ENCODE measurements at places on chromosomes 11 and 22.

DNA sequence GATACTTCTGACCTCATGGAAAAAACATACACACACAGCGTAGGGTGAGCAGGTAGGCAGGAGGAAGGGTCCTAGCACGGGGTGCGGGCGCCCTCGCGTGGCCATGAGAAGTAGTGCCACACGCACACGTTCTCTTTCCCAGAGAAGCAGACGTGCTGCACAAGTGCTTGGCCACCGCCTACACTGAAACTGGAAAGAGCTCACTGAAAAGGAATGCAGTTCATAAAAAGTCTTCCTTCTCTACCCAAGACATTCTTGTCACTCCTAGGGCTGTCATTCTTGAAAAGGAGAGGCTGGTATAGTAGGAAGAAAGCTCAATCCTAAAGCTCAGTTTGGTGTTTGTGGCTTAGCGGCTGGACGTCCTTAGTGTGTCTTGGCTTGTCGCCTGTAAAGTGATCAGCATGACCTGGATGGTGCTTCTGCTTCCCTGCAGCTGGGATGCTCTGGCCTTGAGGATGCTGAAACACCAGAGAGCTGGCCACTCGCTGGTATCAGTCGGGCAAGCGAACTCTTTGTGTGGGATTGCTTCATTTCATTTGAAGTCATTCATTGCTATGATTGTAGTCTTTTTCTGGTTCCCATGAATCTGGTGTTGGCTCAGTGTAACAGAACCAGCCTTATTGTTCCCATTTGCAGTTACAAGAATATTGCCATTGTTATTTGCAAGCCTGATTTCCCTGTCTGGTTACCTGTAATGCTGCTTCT lies 303.8 kb downstream of the NTM start:
- DNase-seq: peak; percentile 95

- peak; percentile 74 for DNase-seq
Measured at GRCh38 chr11:2743427-2744110, 43.8 kb upstream of the KCNQ1OT1 start.

GRCh38 chr11:94141511-94142307 lies 13.1 kb downstream of the PANX1 start:
- DNase-seq: no peak

GRCh38 chr11:34626393-34626792 lies 5.5 kb downstream of the EHF start:
- DNase-seq: no peak

DNA sequence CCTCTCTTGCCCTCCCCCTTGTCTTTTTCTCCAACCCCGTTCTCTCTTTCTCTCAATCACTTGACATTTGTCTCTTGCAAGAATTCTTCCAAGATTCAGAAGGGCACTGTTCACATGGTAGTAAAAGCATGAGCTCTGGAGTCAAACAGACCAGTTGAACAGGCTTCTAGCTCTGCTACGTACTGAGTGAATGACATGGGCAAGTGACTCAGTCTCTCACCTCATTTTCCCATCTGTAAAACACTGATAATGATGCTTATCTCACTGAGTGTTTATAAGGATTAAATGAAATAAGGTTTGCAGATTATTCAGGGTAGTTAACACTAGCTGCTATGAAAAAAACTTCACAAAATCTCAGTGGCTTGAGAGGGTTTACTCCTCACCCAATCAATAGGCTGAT lies 5.9 kb upstream of the IL10RA start:
- DNase-seq: no peak

- DNase-seq: peak; percentile 30
Measured at GRCh38 chr11:8251616-8252295, 11.9 kb downstream of the LMO1 start.
